ENCODE measurements at places on chromosomes 4 and X.

DNA sequence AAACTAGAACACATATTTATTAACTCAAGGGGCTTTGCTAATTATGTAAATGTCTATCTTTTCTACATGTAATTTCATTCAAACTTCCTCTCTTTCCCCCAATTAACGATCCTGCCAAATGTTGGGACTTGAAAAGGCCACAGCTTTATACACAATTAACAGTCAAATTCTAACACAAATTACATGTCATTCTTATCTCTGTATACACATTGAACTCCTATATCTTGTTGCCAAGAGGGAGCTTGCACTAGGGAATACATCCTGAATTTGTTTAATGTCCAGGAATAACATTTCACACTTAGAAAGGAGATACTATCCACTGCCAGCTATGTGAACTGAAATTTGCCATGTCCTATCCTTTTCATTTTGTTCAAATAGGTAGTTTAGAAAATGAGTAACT lies 38.9 kb upstream of the MAB21L2 start:
- no peak for DNase-seq

DNA sequence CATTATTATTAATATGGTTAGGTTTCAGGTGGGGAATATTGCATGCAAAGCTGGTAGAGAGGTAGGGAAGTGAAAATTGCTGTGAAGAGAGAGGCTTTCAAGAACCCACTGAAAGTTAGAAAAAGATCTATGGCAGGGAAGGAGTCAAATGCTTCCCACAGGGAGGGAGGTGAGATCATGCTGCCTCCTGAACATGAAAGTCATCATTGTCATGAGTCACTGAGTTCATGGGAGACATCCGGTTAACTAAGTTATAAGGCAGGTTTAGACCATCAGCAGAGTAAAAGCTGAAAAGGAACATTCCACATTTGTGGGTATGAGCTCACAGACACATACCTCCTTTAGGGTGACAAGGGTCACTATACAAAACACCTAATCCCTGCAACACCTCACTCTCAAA lies 16.2 kb downstream of the GATB start:
- no peak for DNase-seq

GRCh38 chr4:89724716-89725115 lies 112.2 kb downstream of the SNCA start:
- DNase-seq: no peak

GRCh38 chrX:23380581-23380980 lies 45.9 kb downstream of the PTCHD1 start:
- DNase-seq: no peak

GRCh38 chr4:1009542-1010394 lies 1.7 kb upstream of the FGFRL1 start:
- peak; percentile 69 for DNase-seq

- no peak for DNase-seq
Measured at GRCh38 chr4:58163156-58163555, 1053.0 kb upstream of the IGFBP7 start.

GRCh38 chr4:4541040-4541631 lies 712 bp downstream of the STX18 start:
- DNase-seq: no peak

GRCh38 chrX:155857561-155857960 lies 23.6 kb upstream of the VAMP7 start:
- no peak for DNase-seq

- DNase-seq: no peak
Measured at GRCh38 chr4:93184053-93184452, 644.5 kb upstream of the ATOH1 start.

DNA sequence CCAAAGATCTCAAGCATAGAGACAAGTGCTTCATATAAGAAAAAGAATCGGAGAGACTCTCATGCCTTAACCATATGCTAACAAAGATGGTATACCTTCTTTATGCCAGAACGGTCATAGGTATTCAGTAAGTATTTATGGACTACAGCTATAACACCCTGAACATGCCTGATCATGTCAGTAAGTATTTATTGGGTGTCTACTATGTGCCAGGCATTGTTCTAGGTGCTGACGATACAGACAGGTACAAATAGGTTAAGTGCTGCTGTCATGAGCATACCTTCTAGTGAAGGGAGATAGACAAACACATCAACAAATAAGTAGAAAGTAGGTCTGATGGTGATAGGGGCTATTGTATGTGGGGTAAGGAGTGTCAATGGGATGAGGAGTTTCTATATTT lies 9.5 kb upstream of the MID1 start:
- DNase-seq: no peak

DNA sequence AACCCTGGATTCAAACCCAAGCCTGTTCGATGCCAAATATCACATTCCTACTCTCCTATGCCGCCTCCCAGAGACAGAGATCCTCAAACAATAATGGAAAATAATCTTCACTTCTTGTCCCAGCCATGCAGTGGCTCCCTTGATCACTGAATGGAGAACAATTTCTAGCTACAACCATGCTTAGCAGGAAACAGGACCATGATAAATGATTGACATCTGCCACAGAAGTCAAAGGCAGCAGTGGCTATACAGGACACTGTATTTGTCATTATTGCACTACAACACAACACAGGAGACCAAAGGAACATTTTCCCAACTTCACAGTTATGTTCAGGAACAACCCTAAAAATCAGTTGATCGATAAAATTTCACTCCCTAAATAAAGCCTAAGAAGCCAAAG lies 243.3 kb upstream of the SLC7A11 start:
- DNase-seq: no peak

DNA sequence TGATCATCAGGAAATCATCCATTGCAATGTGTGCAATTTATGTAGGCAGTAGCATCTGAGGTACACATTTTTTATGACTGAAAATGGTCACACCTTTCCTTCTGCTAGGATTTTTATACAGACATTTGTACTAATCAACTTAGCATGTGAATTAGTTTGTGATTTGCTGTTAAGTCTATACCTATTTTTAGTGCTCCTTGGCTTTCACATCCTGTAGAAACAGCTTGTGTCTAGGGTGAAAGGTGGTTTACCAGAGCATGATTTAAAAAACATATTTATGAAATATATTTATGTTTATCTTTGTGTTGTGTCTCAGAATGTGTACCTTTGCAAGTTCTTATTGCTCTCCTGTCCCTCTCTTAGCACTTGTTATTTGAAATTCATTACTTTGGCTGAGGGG lies 916.0 kb downstream of the TECRL start:
- no peak for DNase-seq

DNA sequence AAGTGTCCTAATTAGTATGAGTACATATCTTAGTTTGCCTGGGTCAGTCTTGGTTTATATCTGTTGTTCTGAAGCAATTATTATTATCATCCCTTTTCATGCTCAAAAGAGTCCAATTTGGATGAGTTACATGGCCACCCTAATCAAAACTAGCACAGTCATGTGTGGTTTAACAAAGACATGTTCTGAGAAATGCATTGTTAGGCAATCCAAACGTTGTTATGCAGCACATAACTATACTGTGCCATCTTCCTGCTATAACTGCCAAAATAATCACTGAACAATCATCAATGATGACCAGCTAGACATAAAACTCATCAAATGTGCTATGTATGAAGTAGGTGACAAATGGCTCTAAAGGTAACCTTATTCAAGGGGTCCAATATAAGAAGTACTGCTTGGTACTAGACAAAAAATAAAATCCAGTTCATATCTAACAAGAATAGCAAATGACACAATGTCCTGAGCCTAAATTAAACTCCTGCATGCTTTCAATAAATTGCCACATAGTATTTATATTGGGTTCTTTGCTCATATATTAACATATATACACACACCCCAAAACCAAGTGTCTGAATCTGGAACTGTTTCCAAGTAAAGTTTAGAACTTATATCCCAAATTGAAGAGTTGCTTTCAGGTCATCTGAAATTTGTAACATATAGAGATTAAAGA lies 41.9 kb downstream of the CNOT6L start:
- DNase-seq: no peak

- no peak for DNase-seq
Measured at GRCh38 chr4:139735381-139736273, 70.0 kb downstream of the MGST2 start.

DNA sequence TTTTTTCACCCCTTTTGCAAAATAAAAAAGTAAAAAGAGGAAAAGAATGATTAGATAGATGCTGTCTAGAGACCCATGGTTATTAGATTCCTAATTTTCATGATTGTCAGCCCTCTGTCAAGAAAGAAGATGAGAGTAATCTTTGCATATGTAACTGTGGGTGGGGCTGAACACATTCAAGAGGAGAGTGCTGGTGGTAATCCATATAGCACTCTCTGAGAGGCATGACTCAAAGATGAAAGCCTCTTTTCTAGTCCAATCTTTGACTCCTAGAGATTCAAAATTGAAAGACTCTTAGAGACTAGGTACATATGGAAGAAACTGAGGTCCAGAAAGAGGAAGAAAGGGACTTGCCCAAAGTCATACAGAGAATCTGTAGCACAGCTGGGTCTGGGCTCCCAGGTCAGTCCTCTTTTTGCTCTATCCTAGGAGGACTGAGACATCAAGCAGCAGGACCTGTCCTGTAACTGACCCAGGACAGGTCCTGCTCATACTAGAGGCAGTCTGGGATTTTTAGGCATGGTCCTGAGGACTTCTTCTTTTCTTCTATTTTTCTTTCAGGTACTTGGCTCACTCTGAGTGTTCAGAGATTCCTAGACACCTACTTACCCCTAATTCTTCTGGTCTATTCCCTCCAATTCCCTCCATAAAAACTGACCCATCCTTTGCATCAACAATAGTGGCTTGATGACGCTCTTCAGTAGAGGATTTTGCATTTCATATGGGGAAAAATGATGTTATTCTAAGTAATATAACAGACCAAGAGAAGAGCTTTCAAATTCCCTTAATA lies 23.8 kb downstream of the VSIG4 start:
- DNase-seq: no peak

DNA sequence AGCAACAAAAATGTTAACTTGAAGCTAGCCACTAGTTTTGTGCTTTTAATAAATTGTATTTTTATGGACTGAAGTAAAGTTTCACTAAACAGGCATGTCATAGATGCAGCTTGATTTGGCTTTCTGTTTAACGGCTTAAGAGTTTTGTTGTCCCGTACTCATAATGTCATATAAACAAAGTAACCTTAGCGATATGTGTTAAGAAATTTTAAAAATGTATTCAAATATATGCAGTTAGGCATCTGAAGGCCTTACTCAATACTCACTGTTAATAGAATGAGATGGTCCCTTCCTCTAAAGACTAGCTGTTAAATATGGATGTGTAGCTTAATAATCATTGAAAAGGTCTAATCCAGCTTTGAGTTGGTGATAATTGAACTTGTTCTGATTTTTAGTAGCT lies 1.0 kb upstream of the SCLT1 start:
- no peak for DNase-seq

DNA sequence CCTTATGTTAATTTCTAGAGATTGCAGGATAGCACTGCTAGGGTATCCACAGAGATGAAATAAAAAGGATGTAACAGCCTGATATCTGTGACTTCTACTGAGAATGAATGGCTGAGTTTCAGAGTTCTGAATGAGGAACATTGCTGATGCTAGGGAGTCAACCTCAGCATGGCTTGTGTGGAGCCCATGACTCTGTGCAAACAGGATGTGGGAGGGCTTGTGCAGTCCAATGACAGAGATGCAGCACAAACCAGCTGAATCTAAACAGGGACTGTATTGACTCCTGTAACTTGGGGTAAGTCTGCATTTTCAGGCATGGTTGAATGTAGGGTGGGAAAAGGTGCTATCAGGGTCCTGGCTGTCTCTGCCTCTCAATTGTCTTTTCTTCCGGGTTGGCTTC lies 5.3 kb upstream of the RASL11B start:
- DNase-seq: no peak

DNA sequence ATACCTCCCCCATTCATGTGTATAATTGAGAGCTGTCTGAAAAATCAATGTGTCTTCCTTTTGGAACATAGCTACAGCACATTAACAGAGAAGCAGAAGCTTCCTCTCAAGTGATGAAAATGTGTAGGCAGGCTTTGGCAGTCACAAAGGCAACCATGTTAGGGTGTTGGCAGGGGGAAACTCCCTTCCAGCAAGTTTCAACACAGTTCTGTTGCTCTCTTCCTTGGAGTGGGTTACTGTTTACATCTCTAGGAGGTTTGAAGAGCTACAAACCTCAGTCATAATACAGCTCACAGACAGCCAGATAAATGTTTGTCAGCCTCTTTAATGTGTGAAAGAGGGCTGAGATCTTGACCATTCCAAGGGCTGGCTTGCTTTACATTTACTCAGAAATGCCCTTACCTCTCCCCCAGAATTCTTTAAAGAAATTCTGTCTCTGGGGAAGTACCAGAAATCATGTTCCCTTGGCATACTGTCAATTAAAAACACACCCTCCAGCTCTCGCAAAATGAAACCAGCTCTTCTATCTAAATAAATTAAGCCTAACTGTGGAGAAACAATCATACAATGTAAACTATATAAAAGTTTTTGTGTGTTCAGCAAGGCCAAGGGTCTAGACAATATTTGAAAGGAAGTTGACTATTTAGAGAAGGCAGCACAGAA lies 18.9 kb downstream of the ZBTB33 start:
- DNase-seq: no peak

DNA sequence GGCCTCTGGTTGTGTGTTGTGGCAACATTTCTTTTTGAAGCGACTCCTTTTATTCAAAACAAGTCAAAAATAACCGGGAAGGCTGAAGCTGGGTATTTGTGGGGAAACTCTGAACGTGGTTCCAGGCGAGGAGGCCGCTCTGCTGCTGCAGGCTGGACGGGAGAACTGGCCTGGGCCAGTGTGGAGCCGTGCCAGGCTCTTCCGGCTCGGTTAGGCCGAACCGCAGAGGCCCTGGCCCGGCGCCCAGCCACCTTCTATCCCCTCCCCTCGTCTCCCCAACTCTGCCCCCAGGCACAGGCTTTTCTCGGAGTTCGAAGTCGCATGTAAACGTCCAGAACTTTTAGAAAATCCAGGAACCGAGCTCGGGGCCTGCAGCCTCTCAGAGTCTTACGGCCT lies 2.4 kb upstream of the BCOR start:
- DNase-seq: no peak

DNA sequence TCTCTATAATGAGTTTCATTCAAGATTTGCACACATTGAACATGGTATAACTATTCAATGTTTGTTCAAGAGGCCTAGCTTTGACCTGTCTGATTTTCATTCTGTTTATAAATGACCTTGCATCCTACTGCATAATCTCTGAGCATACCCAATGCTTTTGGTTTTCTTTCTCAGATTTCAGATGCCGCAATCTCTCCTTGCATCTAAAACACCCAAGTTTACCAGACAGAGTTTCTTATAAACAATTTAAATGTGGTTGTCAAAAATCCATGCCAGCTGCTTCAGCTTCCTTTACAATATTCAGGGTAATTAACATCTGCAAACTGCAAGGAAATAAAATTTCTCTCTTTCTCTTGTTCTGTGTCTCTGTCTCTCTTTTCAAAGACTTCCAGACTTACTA lies 123.0 kb upstream of the PCDH18 start:
- no peak for DNase-seq

GRCh38 chr4:48752726-48753125 lies 27.4 kb downstream of the FRYL start:
- DNase-seq: no peak

GRCh38 chrX:76279007-76279406 lies 106.1 kb downstream of the PBDC1 start:
- peak; percentile 12 for DNase-seq

DNA sequence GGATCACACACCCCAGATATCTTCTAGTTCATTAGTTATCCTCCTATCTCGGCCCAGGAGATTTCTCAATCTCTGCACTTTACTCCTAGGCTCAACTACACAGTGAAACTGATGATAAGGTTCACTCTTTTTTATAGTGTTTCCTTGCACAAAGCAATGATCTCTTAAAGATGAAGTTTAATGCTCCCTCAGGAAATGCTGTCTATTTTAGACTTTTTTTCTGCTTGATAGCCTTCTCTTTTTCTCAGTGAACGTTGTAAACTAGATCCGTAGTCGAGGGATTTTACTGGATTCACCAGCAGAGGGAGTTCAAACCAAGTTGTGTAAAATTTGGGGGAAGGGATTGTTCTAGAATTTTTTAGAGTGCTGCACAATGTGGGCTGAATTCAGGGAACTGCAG lies 269.6 kb downstream of the GBA3 start:
- no peak for DNase-seq

All from stimulated activated CD4-positive, alpha-beta T cell treated with anti-CD3 and anti-CD28 coated beads, Interleukin-1b, Interleukin-23, amount 100 ng/mL, for 1 hour (primary cell).